ENCODE measurements at places on chromosomes 3 and 15.

- no peak for DNase-seq
Measured at GRCh38 chr3:65963787-65964677, 74.7 kb downstream of the MAGI1 start.

GRCh38 chr3:132180337-132180791, 136.8 kb upstream of the ACP3 start:
- DNase-seq: peak; percentile 30

DNA sequence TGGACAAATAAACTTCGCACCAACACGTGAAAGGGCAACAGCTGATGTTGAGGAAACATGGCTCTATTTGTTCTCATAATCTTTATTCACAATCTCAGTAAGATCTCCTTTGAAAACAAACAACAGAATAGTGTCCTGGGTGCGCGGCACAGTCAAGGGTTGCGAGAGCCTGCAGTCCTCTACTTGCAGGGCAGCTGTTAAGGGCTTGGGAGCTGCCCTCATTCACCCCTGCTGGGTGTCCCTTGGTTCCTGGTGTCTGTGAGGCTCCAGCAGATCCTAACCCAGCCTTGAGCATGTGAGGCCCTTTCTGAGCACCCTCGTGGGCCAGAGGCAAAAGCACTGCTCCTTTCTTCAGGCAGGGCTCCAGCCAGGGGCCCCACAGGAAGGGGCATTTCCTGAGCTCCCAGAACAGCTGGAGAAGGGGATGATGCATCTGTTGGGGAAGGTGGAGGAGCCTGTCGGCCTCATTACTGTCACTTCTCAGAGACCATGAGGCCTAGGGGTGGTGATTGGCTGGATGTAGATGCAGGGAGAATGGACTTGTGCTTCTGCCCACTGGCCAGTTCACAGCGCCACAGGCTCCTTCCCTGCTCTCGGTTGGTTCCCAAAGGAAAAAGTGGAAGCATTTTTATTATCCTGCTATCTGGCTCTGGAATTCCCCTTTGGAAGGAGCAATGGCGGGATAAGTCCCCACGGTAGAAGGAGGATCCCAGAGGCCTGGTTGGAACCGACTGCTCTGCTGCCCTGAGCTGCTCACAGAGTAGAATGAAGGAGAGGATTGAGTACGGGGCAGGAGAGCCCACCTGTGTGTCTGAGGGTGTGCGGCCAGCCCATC, 51.9 kb upstream of the KLF13 start:
- DNase-seq: no peak

GRCh38 chr3:178352326-178353005, 183.8 kb upstream of the KCNMB2 start:
- peak; percentile 63 for DNase-seq

DNA sequence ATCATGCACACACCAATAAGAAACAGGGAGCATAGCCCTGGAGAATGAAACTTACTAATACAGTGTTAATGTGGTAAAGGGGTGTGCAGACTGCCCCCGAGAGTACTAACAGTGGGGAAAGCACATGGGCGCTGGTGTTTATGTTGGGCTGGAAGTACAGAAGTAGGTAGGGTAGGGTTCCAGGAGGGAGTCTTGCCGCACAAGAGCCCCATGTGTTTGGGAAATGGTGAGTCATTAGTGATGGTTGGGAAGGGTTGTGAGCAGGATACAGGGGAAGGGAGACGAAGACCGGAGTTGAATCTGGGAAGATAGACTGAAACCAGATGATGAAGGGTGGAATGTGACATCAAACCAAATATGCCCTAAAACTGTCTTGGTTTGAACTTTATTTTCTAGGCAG, 117.1 kb downstream of the THSD4 start:
- no peak for DNase-seq

DNA sequence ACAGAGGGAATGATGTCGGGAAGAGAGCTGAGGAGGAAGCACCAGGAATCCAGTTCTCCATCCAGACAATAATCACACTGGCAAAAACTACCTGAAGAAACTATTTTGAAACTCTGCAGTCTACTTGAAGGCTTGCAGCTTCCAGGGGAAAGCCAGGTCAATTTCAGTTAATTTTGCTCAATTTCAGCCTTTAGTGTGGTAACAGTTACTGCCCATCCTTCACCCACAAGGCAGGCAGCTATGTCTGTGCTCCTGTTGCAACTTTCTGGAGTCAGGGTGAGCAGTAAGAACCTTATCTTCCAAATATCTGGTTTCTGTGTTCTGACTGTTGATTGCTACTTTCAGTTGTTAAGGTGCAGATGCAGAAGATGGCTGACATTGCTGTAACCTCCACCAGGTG, 221.7 kb downstream of the ADAMTS17 start:
- no peak for DNase-seq

DNA sequence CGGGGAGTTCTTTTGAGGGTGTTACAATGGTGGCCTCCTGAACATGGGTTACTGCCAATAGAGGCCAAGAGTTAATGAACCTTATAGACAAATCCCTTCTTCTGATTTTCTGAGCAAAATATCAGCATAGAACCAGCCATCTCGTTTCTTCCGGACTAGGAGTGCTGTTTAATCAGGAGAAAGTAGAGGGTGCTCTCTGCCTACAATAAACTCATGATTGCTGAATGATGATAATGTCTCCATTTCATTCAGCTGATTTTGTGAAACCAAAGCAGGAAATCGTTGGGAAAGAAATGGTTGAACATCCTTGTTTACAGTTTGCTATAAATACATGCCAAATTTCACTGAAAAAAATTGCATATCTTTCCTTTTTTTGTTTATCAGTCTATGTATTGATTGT, 142.8 kb upstream of the PLSCR5 start:
- DNase-seq: no peak

DNA sequence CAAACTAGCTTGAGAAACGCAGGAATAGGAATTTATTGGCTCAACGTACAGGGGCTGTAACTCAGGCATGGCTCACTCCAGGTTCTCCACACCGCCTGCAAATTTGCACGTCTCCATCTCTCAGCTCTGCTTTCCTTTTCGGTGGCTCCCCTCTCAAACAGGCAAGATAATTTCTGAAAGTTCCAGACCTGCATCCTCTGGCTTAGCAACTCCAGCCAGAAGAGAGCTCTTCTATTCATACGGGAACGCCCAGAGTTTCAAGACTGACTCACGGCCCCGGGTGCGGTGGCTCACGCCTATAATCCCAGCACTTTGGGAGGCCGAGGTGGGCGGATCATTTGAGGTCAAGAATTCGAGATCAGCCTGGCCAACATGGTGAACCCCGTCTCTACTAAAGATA, 139.7 kb upstream of the BNIP2 start:
- no peak for DNase-seq

GRCh38 chr3:10074666-10075065, 33.4 kb downstream of the FANCD2OS start:
- no peak for DNase-seq

GRCh38 chr3:123048480-123049237, 18.2 kb upstream of the PDIA5 start:
- no peak for DNase-seq

DNA sequence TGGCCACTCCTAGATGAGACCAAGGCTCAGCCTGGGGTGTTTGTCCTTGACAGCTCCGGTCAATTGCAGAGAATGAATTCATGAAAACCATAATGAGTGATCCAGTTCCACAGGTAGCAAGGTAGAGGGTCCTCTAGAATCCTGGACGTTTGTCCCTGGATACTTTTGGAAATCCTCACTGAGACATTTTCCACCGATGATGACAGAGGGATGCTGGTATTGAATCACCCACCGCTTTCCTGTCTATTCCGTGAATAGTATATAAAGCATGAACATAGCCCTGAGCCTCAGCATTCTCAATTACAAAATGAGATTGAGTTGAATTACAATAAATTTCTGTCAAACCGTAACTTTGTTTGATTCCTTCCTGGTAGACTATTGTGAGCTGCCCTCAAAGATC, 5.7 kb upstream of the DCUN1D1 start:
- no peak for DNase-seq

GRCh38 chr3:33645060-33645647, 72.9 kb downstream of the CLASP2 start:
- peak; percentile 34 for DNase-seq

DNA sequence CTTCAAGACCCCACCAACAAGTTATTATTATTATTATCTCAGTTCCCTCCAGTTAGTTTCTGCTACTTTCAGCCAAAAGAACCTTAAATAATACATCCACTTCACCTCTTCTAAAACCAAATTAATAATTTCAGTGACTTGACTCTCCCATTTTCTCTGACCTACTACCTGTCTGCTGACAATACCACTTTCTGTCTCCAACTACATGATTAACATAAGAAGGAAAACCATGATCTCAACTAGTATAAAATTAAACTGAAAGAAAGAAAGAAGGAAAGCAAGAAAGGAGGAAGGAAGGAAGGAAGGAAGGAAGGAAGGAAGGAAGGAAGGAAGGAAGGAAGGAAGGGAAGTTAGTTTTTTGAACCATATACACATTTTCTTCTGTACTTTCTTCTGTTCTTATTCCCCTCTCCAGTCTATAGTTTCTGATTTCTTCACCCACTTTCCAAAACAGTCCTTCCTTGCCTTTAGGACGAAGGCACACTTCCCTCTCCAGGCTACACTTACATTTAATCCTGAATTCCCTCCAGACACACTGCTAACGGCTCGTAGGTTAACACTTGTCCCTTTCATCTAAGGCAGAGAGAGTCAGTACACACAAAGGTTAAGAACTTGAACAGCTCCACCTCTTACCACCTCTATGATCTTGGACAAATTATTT, 79.5 kb upstream of the GUCA1C start:
- DNase-seq: no peak

GRCh38 chr3:133851266-133851906, 44.3 kb downstream of the RAB6B start:
- no peak for DNase-seq

GRCh38 chr15:44734839-44735481, 1.4 kb upstream of the TRIM69 start:
- DNase-seq: no peak

- no peak for DNase-seq
Measured at GRCh38 chr3:175186511-175186910, 327.4 kb downstream of the NAALADL2 start.

DNA sequence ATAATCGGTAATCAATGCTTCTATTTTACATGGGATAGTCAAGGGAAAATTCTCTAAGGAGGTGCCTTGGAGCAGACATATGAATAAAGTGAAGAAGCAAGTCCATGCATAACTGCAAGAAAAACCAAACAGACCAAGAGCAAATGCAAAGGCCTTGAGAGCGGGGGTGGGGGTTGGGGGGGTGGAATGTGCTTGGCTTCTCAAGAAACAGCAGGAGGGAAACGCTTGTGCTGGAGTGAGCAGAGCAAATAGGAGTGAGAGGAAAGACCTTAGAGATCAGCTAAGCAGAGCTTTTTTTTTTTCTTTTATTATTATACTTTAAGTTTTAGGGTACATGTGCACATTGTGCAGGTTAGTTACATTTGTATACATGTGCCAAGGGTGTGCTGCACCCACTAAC, 260.8 kb downstream of the ARPP21 start:
- no peak for DNase-seq

GRCh38 chr3:183515968-183516851, 39.3 kb downstream of the KLHL6 start:
- DNase-seq: no peak

DNA sequence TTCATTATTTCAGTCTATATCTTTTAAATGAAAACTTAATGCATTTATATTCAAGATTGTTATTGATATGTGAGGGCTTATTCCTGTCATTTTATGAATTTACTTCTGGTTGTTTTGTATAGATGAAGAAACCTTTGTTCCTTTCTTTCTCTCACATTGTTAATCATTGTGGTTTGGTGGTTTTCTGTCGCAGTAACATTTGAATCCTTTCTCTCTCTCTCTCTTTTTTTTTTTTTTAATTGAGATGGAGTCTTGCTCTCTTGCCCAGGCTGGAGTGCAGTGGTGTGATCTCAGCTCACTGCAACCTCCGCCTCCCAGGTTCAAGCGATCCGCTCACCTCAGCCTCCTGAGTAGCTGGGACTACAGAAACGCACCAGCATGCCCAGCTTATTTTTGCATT, 22.1 kb downstream of the AGBL1 start:
- no peak for DNase-seq

DNA sequence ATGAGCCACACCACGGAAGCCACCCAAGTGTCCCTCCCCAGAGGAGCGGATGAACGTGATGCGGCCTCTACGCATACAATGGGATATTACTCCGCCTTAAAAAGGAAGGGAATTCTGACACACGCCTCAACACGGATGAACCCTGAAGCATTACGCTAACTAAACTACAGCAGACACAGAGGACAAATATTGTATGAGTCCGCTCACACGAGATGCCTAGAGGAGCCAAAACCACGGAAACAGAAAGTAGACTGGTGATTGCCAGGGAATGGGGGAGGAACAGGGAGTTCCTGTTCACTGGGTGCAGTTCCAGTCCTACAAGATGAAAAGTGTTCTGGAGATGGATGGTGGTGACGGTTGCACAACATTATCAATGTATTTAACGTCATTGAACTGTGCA, 32.7 kb downstream of the SRGAP3 start:
- no peak for DNase-seq

DNA sequence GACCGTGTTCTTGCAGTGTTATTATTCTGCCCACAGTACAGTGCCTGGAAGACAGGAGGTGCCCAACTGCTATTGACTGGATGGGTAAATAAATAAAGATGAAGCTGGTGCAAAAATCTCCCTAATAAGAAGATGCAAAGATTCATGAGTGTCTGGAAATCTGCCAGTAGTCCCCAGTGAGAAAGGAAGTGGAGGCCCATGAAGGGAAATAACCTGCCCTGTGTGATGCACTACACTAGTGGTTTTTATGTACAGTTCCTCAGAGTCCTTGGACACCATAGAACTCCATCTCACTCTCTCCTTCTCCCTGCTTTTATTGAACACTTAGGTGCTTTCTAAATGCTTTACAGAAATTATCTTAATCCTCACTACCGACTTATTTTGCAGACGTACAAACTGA, 8.3 kb upstream of the SUCLG2 start:
- no peak for DNase-seq

DNA sequence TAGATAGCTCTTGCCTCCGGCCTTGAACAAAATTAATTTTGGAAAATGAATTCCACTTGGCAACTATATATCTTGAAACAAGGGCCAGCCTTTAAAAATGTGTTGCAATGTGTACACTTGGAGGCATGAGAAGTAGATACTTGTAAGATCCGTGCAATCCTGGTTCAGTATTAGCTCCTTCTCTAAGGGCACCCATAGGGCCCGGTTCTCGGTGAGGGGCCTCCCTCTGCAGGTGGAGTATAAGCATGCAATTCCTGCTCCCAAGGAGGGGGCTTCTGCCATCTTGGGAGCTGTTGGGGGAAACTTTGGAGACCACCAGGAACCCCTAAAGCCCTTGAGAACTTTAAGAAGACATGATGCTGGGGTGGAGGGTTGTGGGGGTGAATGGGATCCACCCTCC, 388.7 kb upstream of the RGMA start:
- no peak for DNase-seq

DNA sequence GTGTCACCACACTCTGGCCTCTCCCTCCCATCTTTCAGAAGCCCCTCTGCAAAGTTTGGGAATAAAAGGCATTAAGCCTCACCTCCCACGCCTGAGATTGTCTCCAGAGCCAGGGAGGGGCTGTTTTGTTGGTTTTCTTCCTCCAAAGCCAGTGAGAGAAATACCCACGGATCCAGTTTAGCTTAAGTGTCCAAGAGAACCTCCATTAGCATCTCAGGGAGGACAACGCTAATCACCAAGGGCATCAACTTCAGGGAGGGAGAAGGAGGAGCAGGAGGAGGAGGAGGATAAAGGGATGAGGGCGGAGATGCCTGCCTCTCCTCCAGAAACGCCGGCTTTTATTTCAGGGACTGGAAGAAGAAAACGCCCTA, 101.6 kb downstream of the SRGAP3 start:
- DNase-seq: no peak

GRCh38 chr15:70355275-70355795, 257.6 kb upstream of the TLE3 start:
- DNase-seq: no peak

Data from SHP77 (cell line).